ENCODE measurements at places on chromosomes 4 and X.

DNA sequence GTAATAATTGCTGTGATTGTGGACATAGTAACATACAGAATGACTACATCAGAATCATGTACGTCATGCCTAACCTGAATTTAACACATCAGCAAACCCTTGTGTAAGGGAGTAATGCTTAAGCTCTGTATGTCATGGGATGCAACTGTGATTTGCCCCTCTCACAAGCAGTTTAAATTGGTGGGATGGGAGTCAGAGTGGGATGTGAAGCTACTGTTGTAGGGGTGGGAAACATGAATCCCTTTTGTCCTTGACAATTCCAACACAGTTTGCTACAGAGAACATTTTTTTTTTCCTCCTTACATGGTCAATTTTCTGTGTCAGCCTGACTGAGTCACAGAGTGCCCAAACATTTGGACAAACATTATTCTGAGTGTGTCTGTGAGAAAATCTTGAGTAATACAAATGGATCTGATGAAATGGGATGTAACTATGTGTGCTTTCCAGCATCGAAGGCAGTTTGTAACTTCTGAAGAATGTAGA, 392.8 kb downstream of the GPM6A start:
- DNase-seq: peak; percentile 89

DNA sequence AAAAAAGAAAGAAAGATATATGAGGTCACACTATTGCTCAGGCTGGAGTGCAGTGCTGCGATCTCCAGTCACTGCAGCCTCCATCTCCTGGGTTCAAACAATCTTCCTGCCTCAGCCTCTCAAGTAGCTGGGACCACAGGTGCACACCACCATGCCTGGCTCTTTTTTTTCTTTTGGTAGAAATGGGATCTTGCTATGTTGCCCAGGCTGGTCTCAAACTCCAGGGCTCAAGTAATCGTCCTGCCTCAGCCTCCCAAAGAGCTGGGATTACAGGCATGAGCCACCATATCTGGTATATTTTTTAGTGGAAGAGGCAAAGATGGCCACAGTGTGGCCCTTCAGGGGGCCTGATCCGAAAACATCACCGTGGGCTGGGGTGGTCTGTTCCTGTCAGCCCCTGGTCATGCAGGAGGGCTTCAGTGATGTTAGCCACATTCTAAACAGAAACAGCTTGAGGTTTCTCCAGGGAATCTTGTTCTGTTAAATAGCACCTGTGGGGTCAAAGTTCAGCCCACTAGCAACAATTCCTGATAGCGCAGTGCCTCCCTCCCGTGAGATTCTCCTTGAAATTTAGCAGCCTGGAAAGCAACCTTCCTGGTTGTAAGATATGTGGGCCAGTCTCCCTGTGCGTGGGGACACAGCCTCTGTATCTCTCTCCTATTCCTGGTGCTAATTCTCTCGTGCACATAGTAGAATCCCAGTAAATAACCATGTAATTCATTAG, 7.3 kb upstream of the DHRSX start:
- no peak for DNase-seq

GRCh38 chr4:35730414-35730813, 513.9 kb downstream of the ARAP2 start:
- no peak for DNase-seq

GRCh38 chr4:126627255-126627654, 1005.5 kb upstream of the INTU start:
- DNase-seq: peak; percentile 23

- DNase-seq: no peak
Observed at GRCh38 chrX:148867596-148867995, 367.2 kb downstream of the AFF2 start.

DNA sequence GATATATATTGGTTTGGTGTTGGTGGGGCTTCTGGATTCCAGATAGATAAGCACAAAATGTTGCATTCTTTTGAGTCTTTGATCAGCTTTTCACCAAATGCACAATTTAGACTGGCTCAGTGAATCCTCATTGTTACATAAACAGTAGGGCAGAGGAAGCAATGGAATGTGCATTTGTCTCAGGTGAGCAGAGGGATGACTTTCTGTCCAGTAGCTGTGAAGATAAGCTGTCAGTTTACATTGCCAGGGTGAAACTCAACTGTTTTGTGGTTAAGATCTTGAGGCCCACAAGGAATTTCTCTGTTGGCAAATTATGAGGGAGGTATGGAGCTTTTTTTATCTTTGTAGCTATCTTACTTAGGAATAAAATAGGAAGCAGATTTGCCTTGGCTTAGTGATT, 168.0 kb downstream of the GALNTL6 start:
- DNase-seq: no peak

DNA sequence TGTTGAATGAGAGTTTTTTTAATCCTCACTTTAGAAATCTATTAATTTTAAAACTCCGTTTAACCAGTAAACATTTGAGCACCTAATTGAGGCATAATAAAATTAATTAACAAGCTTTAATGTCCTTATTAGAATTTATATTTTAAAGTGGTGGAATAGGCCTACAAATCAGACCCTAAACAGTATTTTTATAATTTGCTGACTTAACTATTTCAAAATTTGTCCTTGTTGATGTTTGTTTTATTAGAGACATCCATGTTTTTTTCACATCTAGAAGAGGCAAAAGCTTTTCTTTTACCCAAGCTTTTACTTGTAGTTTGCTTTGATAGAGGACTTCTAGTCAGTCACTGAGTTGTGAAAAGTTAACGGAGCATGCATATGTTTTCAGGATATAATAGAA, 3.8 kb downstream of the SAP30 start:
- DNase-seq: no peak

GRCh38 chr4:110667670-110668069, 44.8 kb upstream of the PITX2 start:
- no peak for DNase-seq

GRCh38 chr4:180571516-180572055, 1671.6 kb upstream of the TENM3 start:
- DNase-seq: no peak

DNA sequence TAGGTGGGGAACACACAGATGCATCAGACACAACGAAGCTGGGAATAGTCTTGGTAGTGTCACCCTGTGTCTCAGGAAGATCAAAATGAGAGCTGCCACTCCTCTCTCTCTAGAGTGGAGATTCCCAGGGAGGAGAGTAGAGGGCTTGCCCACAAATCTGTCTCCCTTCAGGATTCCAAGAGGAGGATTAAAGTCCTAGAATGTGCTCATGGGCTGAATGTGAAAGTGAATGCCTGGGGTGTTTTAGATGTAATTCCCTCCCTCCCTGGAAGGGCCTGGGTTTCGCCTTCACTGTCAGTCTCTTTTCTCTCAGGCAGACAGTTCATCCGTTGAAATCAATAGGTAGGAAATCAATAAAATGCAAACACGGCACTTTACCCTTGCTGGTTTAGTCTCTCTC, 282.6 kb upstream of the PPARGC1A start:
- DNase-seq: no peak

- no peak for DNase-seq
Observed at GRCh38 chr4:52619591-52619931, 39.5 kb downstream of the USP46 start.

DNA sequence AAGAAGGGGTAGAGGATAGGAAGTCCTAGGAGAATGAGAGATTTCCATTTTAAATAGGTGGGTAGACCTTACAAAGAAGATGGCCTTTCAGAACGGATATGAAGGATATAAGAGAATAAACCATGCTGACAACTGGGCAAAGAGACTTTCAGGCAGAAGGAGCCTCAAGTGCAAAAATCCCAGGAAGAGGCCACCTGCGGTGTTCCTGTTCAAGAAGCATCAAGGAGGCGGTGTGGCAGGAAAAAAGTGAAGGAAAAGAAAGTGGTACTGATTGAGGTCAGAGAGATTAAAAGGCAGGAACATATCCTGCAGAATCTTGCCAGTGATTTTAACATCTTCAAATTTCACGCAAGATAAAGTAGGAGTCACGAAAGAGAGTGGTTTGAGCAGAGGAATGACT, 172.0 kb downstream of the FSTL5 start:
- DNase-seq: no peak

- DNase-seq: no peak
Observed at GRCh38 chr4:2924765-2925301, 38.4 kb downstream of the NOP14 start.

DNA sequence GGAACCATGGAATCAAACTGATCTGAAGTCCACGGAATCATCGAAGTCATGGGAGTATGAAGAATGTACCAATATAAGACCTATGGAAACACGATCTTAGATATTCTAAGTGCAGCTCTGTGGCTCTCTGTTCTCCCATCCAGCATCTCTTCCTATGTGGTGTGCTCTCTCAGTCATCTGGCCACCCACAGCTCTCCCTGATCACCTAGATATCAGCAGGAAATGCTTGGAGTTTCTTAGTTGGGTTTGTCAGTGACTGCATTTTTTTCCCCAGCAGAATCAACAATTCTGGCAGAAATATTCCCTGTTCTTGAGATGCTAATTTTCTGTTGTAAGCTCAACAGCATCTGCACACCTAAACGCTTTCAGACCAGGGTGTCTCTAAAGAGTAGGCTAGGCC, 94.1 kb downstream of the GC start:
- no peak for DNase-seq

- DNase-seq: no peak
Observed at GRCh38 chr4:107444-108429, 16.6 kb upstream of the ZNF718 start.

GRCh38 chr4:38795087-38795486, 9.5 kb downstream of the TLR1 start:
- DNase-seq: no peak

DNA sequence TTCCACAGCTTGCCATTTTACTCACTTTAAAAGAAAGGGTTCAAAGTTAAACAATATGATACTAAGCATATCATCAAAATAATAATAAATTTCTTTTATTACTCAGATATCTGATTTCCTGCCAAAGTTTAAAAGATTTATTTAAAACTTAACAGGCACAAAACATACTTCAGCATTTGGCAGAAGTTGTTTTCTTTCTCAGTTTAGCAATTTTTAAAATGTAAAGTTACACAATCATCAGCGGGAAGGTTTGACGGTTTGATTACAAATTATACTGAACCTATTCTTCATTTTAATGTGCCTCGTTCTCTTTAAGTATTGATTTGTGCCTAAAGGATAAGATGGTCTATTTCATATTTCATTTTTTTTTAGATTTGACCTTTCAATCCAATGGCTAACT, 227.2 kb downstream of the APBB2 start:
- no peak for DNase-seq

DNA sequence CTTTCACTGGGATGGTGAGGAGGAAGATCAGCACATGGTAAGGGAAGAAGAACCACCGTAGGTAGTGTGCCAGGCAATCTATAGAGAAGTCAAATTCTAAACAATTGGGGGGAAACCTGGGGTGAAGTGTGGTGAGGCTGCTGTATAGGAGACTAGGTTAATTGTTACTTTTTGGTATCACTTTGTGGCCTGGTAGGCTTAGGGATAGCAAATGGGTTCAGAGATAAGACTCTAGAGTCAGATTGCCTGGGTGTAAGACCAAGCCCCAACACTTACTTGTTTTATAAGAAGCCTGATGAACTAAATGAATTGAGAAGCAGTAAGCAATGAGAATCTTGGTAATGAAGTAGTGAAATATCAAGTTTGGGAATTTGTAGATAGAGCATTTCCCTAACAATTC, 8.7 kb downstream of the SMAD1 start:
- DNase-seq: no peak
